Heart left ventricle (tissue), 16 donors: ENCODE measurements at places on chromosomes 16 and 17. TPM values are rescaled to one million over a fixed set of nuclear protein-coding genes. Genes with fewer than 3 reads are reported as not detected.

- no peaks in the 10 kb centered on the region for H3K4me1 ChIP-seq
- H3K36me3 ChIP-seq, result no peaks in the 10 kb centered on the region
- no peaks in the 10 kb centered on the region for H3K27me3 ChIP-seq
- no peak overlapping the region for H3K27ac ChIP-seq
- H3K4me3 ChIP-seq, result no peak overlapping the region
Measured at GRCh38 chr16:59783191-59783590, 1049.1 kb upstream of the GOT2 start.

DNA sequence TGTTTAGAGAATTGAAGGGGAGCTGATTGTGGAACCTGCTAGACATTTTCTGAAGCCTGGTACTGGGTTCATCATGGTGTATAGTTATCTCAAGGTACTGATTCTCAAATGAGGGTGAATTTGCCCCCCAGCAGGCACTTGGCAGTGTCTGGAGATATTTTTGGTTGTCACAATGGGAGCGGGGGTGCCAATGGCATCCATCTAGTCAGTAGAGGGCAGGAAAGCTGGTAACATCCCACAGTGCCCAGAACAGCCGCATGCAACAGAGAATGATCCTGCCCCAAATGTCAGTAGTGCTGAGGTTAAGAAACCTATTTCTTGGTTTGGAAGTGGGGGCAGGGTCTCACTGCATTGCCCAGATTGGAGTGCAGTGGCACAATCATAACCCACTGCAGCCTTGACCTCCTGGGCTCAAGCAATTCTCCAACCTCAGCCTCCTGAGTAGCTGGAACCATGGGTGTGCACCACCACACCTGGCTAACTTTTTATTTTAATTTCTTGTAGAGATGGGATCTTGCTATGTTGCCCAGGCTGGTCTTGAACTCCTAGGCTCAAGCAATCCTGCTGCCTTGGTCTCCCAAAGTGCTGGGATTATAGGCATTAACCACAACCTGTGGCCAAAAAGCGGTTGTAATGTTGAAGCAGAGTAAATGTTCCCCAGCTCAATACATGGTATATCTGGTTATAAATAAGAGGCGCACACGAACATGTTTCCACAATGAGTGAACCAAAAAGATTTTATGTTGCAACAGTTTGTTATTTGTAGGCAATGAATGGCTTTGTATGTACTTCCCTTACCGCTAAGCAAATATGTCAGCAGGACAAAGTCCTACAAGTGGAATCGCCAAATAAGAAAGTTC is 46.4 kb upstream of the EEF2KMT start:
- H3K4me1 ChIP-seq, result no peaks in the 10 kb centered on the region
- H3K27me3 ChIP-seq, result no peaks in the 10 kb centered on the region
- no peak overlapping the region for H3K4me3 ChIP-seq

DNA sequence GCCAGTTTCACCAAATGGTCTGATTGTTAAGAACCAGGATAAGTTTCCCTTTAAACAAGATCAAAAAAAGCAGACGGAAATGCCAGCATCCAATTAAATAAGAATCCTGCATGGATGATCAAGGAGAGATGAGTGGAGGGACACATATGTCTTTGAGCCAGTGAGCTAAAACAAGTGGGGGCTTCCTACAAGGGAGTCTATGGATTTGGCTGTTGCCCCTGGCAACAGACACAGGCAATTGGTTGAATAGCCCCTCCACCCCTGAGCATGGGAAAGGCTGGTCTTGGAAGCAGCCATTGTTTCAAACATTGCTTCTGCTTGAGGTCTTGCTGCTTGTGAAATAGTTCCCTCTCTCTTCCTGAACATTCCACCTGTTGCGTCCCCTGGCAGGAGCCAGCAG is 374.7 kb upstream of the ERCC4 start:
- no peak overlapping the region for H3K4me3 ChIP-seq
- DNase-seq, result no peak
- peaks cover 6% of the 10 kb centered on the region for H3K27me3 ChIP-seq

GRCh38 chr17:16363749-16364536 is 10.7 kb upstream of the CENPV start:
- H3K36me3 ChIP-seq, result no peaks in the 10 kb centered on the region
- H3K27ac ChIP-seq, result no peak overlapping the region
- peaks cover 3% of the 10 kb centered on the region for H3K4me1 ChIP-seq
- H3K27me3 ChIP-seq, result no peaks in the 10 kb centered on the region
- DNase-seq, result peak; percentile 68

DNA sequence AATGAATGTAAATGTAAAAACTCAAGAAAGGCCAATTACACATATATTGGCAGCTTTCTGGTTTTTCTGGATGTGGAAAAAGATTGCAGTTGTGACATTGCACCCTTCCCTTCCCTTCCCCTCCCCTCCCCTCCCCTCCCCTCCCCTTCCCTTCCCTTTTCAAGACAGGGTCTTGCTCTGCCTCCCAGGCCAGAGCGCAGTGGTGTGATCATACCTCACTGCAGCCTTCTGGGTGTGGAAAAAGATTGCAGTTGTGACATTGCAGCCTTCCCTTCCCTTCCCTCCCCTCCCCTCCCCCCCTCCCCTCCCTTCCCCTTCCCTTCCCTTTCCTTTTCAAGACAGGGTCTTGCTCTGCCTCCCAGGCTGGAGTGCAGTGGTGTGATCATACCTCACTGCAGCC is 41.7 kb downstream of the PIK3R5 start:
- no peaks in the 10 kb centered on the region for H3K4me1 ChIP-seq
- H3K27ac ChIP-seq, result no peak overlapping the region
- no peaks in the 10 kb centered on the region for H3K36me3 ChIP-seq
- H3K27me3 ChIP-seq, result no peaks in the 10 kb centered on the region
- no peak for DNase-seq
- no peak overlapping the region for H3K4me3 ChIP-seq

DNA sequence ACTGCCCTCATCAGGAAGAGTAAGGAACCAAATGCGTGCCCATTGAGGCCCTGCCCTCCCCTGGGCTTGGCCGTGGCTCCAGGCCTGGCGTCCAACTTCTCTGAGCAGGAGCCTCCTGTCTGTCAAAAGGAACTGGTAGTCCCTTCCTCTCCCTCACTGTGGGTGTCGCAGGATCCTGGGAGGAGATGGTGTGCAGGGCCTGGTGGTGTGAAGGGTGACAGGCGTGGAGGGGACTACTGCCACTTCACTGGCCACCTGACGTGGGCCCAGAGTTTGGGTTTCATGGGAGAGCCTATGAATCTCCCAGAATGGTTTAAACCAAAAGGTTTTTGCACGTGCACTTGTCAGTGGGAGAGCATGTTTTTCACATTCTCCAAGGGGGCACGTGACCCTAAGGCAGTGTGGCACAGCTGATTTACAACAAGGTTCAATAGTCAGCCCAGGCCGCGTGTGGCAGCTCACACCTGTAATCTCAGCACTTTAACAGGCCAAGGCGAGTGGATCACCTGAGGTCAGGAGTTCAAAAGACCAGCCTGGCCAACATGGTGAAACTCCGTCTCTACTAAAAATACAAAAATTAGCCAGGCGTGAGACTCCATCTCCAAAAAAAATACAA is 12.5 kb downstream of the ARL2BP start:
- H3K4me3 ChIP-seq, result no peak overlapping the region
- H3K4me1 ChIP-seq, result peaks cover 16% of the 10 kb centered on the region
- no peak overlapping the region for H3K27ac ChIP-seq
- no peak for DNase-seq

DNA sequence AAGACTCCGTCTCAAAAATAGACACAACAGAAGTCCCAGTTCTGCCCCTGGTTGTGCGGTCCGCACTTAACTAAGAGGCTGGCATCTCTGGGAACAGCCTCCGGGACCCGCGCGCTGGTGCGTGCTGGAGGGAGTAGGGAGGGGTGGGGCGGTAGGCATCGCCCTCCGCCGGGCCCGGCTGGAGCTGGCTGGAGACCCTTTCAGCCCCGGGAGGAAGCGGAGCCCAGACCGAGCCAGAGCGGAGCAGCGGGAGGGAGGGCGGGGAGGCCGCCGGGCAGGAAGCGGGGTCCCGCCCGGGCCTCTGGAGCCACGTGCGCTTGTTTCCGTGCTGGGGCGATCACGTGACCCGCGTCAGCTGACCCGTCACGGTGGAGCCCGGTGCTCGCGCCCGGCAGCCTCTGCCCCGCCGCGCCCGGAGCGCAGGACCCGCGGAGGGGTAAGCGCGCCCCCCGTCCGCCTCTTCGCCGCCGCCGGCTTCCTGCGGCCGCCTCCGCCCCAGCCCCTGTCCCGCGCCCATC is at the start of gene WDR81:
Gene WDR81 (plus strand): TSS at position 354 of the 518 bp plus-strand sequence. CDS start 256 bp downstream, outside the sequence.
- H3K27ac ChIP-seq, result peak within 1 kb of the TSS; percentile 87
- H3K4me3 ChIP-seq, result peak within 1 kb of the TSS; percentile 79
- peaks cover 16% of the 10 kb centered on the region for H3K4me1 ChIP-seq
- H3K36me3 ChIP-seq, result peaks cover 16% of the 10 kb centered on the region
- DNase-seq, result peak; percentile 95

DNA sequence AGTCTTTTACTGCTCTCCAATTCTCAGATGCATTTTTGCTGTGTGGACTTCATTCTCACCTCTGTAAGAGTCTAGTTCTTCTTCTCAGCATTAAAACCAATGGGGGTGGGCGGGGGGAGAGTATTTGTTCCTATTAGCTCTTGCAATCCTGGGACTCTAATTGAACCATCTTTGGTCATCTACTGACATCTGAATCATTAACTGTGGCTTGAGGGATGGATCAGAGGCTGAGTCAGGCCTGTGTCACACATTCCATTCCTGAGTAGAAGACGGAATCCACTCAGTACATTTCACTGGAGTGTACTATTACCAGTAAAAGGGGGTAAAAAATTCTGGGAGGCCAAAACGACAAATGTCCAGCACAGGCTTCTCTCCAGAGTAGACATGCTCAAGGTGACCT is 12.8 kb upstream of the ZNF23 start:
- H3K4me3 ChIP-seq, result no peak overlapping the region
- no peak overlapping the region for H3K27ac ChIP-seq
- no peaks in the 10 kb centered on the region for H3K36me3 ChIP-seq
- DNase-seq, result no peak
- H3K27me3 ChIP-seq, result no peaks in the 10 kb centered on the region
- no peaks in the 10 kb centered on the region for H3K4me1 ChIP-seq

GRCh38 chr16:48978501-48978900 is 303.1 kb downstream of the CBLN1 start:
- H3K27me3 ChIP-seq, result no peaks in the 10 kb centered on the region
- no peaks in the 10 kb centered on the region for H3K36me3 ChIP-seq
- H3K27ac ChIP-seq, result no peak overlapping the region
- no peaks in the 10 kb centered on the region for H3K4me1 ChIP-seq
- H3K4me3 ChIP-seq, result no peak overlapping the region

The OR3A3 gene
- not detected for total RNA-seq
